CD4-positive, alpha-beta memory T cell (primary cell): ENCODE measurements at places on chromosomes 7 and 10. TPM values are rescaled to one million over a fixed set of nuclear protein-coding genes. Genes with fewer than 3 reads are reported as not detected.

DNA sequence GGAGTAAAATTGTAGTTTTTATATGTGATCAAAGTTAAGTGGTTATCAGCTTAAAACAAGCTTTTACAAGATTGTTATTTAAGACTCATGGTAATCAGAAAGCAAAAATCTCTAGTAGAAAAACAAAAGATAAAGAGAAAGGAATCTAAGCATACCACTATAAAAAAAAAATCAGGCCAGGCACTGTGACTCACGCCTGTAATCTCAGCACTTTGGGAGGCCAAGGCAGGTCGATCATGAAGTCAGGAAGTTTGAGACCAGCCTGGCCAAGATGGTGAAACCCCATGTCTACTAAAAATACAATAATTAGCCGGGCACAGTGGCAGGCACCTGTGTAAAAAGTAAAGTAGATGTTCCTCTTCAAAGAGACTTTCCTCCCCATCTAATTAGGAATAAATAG, 265.9 kb upstream of the NRP1 start:
- no peaks in the 10 kb centered on the region for H3K27me3 ChIP-seq
- H3K4me3 ChIP-seq = no peak overlapping the region
- no peaks in the 10 kb centered on the region for H3K36me3 ChIP-seq

- DNase-seq = no peak
- H3K36me3 ChIP-seq = no peaks in the 10 kb centered on the region
- H3K4me1 ChIP-seq = no peaks in the 10 kb centered on the region
- no peaks in the 10 kb centered on the region for H3K27me3 ChIP-seq
These were observed 58.9 kb downstream of the NAMPT start for GRCh38 chr7:106225856-106226255.

GRCh38 chr7:17054836-17055235, 173.1 kb upstream of the AGR3 start:
- no peak for DNase-seq
- H3K4me1 ChIP-seq = no peaks in the 10 kb centered on the region
- no peaks in the 10 kb centered on the region for H3K36me3 ChIP-seq

POT1 gene
- total RNA-seq = 23.5 TPM

MMP21 gene
- total RNA-seq = 0.79 TPM
